ENCODE measurements at places on chromosomes 12 and 14.

GRCh38 chr14:58272588-58273372, 25.6 kb upstream of the ARID4A start:
- peak; percentile 18 for DNase-seq

- peak; percentile 40 for DNase-seq
Measured at GRCh38 chr14:104697892-104698583, 8.6 kb downstream of the INF2 start.

- DNase-seq: no peak
Measured at GRCh38 chr12:3579446-3580093, 88.6 kb downstream of the PRMT8 start.

- peak; percentile 71 for DNase-seq
Measured at GRCh38 chr12:15996254-15996653, 85.1 kb downstream of the DERA start.

GRCh38 chr14:60968099-60968498, 12.8 kb downstream of the TRMT5 start:
- DNase-seq: no peak

- no peak for DNase-seq
Measured at GRCh38 chr12:108103087-108103486, 26.0 kb upstream of the WSCD2 start.

DNA sequence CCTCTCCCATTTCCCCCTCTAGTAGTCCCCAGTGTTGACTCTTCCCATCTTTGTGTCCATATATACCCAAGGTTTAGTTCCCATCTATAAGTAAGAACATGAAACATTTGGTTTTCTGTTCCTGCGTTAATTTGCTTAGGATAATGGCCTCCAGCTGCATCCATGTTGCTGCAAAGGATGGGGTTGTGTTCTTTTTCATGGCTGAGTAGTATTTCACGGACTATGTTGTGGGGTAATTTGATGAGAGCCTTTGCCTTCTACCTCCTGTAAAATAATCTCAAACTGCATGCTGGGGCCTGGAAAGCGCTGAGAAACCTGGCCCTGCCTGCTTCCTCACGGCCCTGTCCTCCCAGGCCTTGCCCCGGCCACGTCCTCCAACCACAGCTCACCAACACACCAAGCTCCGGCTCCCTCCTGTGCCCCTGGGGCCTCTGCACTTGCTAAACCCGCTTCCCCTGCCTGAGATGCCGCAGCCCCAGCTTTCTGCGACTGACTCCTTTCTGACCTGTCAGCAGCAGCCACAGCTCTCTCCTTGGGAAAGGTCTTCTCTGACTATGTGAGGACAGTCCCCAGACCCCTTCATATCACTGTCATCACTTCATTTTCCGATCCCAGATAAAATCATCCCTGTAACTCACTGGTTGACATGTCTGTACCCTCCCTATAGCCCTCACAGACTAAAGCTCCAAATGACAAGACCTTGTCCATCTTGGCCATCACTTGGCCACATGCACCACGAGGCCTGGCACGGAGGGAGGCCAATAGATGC, 19.8 kb downstream of the ITPK1 start:
- no peak for DNase-seq

GRCh38 chr12:96285158-96285557, 91.0 kb downstream of the ELK3 start:
- DNase-seq: no peak

GRCh38 chr12:96861656-96862055, 45.4 kb upstream of the NEDD1 start:
- DNase-seq: peak; percentile 67

GRCh38 chr12:79557690-79558315, 133.0 kb downstream of the PAWR start:
- no peak for DNase-seq

Data from fibroblast of skin of right biceps (primary cell).